Activated T-helper 1 cell treated with anti-CD3 and anti-CD28 coated beads, Interleukin-2, amount 50 U/mL, for 16 hours (primary cell): ENCODE measurements at places on chromosomes 3 and 15.

DNA sequence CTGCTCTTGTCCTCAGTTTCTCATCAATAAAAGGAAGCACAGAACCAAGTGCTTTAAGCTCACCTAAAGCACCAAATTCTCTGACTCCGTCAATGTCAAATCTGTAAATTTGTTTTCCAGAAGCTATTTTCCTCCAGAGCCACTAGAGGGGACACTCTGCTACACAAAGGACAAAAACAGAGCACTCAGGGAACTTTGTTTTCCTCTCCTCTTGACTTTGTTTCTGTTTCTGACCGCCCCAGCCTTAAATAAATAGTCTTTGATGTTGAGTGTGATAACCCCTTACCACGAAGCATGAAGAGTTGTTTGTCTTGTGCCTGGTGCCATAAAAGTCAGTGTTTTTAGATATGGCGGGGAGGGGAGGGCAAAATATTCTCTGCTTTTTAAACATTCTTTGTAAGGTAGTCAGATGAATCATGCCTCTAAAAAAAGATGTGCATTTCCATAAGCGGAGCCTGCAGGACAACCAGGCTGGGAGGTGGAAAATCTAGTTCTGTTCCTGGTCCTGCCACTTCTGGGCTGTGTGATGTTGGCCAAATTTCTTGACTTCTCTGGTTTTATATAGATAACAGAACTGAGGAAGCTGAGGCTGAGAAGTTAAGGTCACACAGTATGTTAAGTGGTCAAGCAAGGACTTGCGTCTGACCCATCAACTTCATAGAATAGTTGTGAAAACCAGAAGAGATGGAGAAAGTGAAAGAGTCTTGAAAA, 7.3 kb upstream of the ZBTB38 start:
- DNase-seq = no peak

DNA sequence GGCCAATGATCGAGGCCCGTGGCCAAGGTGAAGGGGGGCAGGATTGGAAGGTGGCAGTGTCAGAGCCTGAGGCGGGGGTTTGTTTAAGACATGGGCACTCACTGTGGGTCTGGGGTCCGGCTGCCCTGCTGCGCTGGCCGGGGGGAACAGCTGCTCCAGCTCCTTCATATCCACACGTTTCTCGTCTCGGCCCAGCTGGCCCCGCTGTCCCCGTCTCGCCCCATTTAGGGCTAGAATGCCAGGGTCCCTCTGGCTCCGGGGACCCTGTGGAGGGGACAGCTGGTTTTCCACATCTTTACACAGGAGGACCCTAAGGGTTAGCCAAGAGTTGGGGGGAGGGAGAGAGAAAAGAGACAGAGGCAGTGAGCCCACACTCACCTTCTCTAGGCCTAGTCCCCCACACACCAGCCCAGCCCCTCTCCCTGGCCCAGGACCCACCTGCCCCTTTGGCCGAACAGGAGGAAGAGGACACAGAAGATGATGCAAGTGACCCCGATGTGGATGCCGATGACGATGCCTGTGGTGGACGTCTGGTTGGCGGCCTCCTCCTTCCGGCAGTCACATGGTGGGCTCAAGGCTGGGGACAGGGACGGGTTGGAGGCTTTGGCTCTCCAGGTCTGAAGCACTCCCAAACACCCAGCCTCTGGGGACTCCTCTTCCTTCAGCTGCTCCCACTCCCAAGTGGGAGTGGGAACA, 25.0 kb downstream of the RNU5B-1 start:
- DNase-seq = no peak

DNA sequence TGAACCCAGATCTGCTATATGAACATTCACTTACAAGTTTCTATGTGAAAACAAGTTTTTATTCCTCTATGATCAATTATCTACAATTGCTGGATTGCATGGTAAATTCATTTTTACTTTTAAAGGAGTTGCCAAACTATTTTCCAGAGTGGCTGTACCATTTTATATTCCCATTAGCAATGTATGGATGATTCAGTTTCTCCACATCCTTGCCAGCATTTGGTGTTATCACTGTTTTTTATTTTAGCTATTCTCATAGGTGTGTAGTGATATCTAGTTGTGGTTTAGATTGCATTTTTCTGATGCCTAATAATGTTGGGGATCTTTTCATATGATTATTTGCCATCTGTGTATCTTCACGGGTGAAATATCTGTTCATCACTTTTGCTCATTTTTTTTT, 78.3 kb downstream of the APBA2 start:
- DNase-seq = no peak

DNA sequence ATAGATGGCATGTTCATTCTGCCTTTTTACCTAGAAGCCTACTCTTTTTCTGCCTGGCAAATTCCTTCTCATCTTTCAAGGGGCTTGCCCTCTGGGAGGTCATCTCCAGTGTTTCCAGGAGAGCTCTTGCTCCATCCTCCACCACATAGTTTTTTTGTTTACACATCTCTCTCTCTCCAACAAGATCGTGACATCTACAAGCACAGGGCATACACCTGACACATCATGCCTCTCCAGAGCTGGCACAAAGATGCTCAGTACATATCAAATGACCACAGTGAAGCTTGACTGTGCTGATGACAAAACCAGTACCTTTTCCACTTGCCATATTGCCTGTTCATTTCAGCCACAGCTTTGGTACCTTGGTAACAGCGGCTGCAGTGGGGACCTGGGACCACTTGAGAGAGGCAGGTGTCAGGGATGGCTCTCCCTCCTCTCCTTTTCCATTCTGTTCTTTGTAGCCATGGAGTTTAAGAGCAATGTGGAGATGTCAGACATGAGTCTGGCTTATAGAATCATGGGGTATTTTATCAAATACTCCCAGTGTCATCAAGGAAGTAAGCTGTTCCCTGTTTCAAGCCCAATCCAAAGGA, 15.4 kb downstream of the ALPK3 start:
- DNase-seq = no peak

DNA sequence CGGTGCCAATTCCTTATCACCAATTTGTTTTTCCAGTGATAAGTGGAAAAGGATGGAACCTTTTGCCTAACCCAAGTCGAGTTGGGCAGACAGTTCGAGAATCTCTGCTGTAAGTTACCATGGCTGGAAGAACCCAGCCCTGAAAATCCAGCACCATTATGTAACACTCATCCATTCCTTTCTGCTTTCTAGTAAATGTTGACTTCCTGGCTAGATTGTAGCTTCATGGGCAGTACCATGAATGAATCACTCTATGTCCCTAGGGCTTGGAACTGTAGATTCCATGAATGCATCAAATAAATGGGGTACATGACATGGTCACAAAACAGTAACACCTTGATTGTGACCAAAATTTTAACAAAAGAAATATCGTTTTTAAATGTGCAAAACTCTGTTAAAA, 14.0 kb downstream of the CHCHD4 start:
- no peak for DNase-seq

- no peak for DNase-seq
Measured at GRCh38 chr3:103169289-103169688, 734.5 kb downstream of the ZPLD1 start.

- no peak for DNase-seq
Measured at GRCh38 chr15:45234562-45235235, 17.3 kb upstream of the SLC28A2 start.

- DNase-seq = no peak
Measured at GRCh38 chr15:36371509-36371908, 207.9 kb upstream of the CDIN1 start.

- DNase-seq = no peak
Measured at GRCh38 chr3:101810022-101810418, 31.0 kb downstream of the NXPE3 start.

GRCh38 chr15:52652286-52652685, 26.9 kb downstream of the ATOSA start:
- DNase-seq = no peak

DNA sequence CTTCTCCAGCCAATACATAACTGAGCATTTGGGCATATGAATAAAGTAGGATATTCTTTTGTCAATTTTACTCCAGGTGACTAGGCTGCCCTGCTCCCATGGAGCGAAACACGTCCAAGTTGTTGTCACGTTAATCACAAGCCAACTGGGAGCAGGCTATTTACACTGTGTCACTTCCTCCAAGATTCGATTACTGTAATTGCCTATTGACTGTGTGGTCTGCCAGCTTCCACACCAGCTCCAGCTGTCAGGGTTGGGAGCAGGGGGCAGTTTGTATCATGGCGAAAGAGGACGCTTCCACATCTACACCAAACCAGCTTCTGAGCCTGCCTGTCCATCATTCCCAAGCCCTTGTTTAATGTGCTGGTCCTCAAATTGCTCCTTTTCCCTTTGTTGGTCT, 89.2 kb upstream of the RORA start:
- no peak for DNase-seq

GRCh38 chr3:99803297-99803696, 14.4 kb upstream of the CMSS1 start:
- no peak for DNase-seq

- DNase-seq = no peak
Measured at GRCh38 chr3:105823149-105823867, 45.5 kb downstream of the CBLB start.

DNA sequence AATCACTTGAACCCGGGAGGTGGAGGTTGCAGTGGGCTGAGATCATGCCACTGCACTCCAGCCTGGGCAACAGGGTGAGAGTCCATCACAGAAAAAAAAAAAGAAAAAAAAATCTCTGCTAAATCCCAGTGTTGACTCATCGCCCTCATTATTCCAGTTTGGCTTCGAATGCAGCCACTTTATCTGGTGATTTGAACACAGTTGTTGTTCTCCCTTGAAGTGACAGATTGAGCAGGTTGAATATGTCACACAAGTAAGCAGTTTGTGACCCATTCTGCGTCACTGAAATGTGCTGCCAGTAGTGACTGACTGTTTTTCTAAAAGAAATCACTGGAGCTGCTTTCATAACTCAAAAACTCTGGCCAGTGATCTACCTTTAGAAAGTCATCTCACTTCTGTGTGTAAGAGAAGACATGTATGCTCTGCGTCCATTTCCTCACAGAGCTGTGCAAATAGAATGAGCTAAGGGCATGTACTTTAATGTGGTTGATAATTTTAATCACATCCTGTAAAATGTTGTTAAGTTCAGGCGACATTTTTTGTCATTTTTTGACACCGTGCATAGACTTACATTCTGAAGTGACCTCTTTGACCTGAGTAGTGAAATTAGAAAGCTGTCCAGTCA, 12.5 kb downstream of the DOCK3 start:
- no peak for DNase-seq

- no peak for DNase-seq
Measured at GRCh38 chr3:49466085-49466484, 4.0 kb upstream of the DAG1 start.

DNA sequence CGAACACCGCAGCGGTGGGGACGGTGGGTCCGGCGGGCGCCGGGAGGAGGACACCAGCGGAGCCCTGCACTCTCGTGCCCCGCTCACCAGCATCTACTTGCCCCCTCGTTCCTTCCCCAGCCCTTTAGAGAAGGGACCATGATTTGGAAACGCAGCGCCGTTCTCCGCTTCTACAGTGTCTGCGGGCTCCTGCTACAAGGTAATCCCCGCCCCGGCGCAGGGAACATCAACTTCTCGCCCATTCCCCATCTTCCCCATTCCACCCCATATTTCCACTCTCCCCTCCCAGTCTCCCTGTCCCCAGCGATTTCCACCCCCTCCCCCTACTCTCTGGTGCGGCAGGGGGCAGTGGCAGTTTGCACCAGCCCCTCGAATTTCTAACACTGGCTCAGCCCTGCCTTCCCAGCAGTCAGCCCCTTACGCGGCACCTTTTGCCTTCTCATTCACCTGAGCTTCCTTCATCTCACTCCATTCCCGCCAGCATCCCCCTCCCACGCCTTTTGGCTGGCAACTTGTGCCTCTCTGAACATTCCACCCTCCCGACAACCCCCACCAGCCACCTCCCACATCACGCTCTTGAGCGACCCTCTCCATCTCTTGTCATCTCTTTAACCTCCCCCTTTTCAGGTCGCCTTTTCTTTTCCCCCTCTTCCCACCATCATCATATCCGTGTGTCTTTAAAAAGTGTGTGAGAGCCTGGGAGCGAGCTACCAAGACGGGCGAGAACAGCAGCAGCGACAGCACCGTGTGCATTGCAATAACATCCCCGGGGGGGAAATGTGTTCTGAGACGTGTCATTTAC, 882 bp downstream of the CADM2 start:
- DNase-seq = no peak

GRCh38 chr15:100592898-100593297, 9.1 kb downstream of the LINS1 start:
- DNase-seq = no peak

GRCh38 chr3:115363071-115363470, 216.0 kb upstream of the ZBTB20 start:
- no peak for DNase-seq

DNA sequence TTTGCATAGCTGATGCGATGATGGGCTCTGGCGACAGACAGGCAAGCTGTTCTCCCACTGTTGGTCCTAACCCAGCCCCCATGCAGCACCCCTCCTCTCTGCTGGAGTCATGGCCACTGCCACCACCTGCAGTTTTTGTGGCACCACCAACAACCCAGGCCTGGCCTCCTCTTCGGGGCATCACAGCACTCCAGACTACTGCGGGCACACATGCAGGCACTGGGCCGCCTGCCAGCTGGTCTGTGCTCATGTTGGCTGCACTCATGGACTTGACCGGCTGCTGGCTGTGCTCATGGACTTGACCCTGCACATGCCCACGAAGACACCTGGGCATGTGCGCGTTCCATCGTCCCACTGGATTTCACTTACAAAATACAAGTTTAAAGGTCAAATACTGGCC, 130.9 kb upstream of the TMEM108 start:
- no peak for DNase-seq

- DNase-seq = no peak
Measured at GRCh38 chr3:72131899-72132298, 347.0 kb upstream of the PROK2 start.

GRCh38 chr3:30682434-30683155, 76.2 kb downstream of the TGFBR2 start:
- no peak for DNase-seq

DNA sequence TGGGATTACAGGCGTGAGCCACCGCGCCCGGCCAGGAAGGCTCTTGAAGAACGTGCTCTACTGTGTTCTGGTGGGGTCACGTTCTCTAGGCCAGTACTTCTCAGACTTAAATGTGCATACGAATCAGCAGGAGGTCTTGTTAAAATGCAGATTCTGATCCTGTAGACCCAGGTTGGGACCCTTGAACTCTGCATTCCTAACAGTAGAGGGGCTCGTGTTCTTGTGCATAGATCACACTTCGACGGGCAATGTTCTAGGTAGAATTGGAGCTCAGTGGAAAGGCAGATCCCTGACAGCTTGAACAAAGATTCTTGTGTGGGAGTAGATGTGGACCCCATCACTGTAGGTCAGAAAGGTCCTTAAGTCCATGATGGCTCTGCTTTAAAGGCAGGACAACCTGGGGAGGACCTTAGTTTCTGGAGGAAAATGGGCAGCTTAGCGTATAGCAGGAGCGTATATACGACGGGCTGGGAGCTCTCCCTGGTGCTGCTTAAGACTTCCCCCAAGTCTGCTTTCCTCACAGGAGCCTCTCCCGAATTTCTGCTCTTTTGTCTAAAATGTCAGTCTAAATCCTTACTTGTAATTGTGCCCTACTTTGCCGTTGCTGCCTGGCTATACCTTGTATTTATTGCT, 16.9 kb upstream of the FAM81A start:
- no peak for DNase-seq

- DNase-seq = no peak
Measured at GRCh38 chr3:23740517-23740965, 65.2 kb upstream of the UBE2E1 start.

GRCh38 chr3:67198374-67198773, 200.3 kb downstream of the KBTBD8 start:
- no peak for DNase-seq
